Cortex of kidney (tissue), 1 donor: ENCODE measurements at places on chromosomes 4 and X.

GRCh38 chrX:31024866-31025265, 47.0 kb downstream of the FTHL17 start:
- no peak for DNase-seq

DNA sequence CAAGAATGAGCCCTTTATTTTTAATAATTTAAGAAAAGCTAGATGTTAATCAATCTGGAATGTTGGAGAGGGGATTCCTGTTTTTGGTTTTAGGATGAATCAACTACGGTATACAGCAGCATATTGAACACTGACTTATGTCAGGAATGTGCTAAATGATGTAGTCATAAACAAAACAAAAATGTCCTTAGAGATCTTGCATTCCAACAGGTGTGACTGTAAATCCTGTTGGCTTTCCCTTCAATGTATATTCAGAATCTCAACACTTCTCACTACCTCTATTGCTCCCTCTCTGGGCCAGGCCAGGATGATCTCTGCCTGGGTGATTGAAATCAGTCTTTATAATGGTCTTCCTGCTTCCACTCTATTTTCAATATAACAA, 37.8 kb upstream of the BDH2 start:
- no peak for DNase-seq

DNA sequence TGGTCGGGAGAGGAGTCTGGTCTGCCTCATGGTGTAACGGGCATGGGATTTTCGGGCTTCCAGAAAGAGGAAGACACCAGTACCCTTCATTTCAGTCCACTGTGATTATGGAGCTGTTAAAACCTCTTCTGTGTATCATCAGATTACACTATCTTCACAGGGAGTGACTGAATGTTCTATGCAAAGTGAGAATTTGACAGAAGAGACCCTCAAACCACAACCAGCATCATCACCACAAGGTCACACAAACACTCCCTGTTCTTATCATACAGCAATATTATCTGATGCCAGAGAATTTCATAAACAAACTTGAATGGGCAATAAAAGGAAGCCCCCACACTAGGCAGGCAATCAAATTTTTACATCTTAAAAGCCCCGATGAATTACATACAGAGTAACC, 164.2 kb downstream of the PDGFRA start:
- DNase-seq = no peak

- no peak for DNase-seq
Measured at GRCh38 chrX:106952988-106953387, 32.8 kb downstream of the CLDN2 start.

DNA sequence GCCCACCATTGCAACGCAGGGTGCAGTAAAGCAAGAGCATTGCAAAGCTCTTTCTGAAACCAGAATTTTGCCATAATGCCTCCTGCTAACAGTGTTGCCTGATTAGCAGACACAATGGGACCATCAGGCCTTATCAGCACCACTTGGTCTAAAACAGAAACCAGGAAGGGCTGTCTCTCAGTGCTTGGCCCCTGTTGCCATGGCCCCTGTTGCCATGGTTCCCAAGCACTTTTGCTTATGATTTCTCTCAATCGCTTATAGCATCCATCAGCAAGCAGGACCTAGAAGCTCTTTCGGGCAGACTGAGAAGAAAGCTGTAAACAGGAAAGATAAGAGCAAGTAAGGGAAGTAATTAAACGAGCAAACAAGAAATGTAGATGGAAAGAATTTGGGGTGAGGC, 36.8 kb downstream of the RTL5 start:
- no peak for DNase-seq

DNA sequence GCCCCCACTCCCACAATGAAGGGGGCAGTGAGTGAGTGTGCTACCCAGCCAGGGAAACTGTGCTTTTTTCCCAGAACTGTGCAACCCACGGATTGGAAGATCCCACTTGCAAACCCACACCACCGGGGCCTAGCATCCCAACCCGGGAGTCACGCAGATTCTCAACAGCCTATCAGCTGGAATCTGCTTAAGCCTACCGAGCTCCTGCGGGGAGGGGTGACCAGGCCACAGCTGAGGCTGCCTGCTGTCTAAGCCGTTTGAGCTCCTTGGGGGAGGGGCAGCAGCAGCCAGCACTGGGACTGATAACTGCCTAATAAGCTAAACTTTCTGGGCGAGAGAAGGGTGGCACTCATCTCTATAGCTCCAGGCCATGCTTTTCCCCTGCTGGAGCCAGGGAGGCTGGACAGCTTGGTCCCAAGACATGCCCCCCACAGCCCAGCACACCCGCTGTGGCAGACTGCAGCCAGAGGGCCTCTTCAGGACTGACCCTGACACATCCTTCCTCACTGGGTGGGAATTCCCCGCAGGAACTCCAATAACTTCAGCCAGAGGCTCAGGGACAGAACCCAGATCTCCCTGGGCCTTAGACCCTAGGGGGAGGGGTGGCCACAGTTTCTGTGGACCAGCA, 161.3 kb upstream of the MAGEB18 start:
- DNase-seq = no peak

- no peak for DNase-seq
Measured at GRCh38 chr4:147776716-147777115, 44.8 kb downstream of the ARHGAP10 start.

- DNase-seq = no peak
Measured at GRCh38 chr4:67343199-67343598, 202.1 kb downstream of the CENPC start.

DNA sequence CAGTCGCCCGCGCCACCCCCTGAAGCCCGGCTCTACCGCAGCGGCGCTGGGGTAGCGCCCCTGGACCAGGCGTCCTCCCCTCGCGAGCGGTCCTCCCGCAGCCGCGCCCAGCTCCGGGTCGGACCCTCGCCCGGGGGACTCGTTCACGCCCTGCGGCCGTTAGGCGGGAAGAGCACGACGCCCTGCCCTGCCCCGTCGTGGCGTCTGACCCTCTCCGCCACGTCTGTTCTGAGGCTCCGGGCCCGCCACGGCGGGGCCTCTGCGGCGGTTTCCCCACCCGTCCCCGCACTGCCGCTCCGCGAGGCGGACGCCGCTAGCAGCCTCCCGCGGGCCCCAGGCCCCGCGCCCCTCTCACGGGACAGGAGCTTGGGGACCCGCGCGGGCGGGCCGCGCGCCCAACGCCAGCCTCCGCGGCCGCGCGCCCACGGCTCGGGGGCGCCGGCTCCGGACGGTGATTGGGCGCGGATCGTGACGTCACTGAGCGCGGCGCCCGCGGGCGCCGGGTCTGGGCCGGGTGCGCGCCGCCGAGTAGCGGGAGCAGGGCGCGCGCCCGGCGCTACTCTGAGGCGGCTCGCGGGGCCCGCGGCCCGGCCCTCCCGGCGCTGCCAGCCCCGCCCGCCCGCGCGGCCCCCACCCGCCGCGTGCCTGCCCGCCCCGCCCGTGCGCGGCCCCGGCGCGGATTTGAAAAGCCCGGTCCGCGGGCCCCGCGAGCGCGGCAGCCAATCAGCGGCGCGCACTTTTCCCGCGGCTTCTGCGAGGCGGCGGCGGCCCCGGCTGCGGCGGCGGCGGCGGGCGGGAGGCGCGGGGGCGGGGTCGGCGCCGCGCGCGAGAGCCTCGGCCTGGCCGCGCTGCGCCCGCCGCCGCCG, at the start of gene NSD2:
Gene NSD2, plus strand, starts transcription at position 816 of the 866 bp plus-strand sequence. CDS start 29,262 bp downstream, outside the sequence.
- no peak for DNase-seq

DNA sequence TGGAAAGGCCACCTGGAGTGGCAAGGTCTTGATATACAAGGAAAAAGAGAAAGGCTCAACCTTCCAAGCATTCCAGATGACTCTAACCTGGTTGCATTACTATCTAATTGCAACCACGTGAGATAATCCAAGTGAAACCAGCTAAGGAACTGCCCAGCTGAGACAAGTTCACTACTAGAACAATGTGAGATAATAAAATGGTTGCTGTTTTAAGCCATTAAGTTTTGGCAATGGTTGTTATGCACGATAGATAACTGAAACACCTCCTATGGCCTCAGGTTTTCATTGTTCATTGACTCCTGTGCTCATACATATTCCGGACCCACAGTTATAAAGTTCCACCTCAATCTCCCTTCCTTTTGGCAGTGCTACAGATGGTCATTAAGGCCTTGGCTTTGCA, 9.2 kb upstream of the CXorf66 start:
- DNase-seq = no peak

DNA sequence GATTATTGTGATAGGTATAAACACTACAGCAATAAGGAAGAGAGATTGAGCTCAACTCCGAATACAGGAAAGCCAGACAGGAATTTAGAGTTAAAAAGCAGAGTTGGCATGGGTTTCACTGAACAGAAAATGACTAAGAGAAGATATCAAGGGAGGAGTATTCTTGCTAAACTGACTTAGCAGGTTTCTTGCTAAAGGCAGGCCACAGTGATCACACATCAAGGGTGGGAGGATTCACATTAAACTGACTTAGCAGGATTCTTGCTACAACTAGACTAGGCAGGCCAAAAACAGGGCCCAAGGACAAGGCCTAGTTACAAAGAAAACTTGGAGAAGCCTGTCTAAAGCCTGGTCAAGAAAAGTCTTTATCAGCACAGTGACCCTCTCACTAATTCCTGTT, 195.1 kb downstream of the MAGEB5 start:
- no peak for DNase-seq

DNA sequence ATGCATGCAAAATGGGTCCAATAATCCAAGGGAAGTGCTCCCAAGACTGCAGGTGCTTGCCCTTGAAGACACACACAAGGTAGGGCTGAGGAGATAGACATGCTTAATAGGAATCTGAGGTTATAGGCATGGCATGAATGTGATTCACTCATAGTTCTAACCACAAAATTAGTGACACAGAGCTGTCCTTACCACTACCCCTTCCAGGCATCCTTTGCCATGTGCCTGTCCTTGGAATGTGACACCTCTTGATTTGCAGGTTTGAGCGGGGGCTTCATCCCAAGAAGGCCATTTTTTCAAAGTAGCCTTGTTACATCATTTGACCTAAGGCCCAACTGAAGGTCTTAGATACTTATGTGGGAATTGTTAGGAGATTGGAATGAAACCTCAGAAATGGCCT, 112.5 kb downstream of the CCNG2 start:
- no peak for DNase-seq

GRCh38 chr4:145480257-145480656, 1.4 kb upstream of the SMAD1 start:
- no peak for DNase-seq
